ENCODE measurements at places on chromosomes 11 and 22. TPM values are rescaled to one million over a fixed set of nuclear protein-coding genes. Genes with fewer than 3 reads are reported as not detected.

Gene CREB3L1
- total RNA-seq = 0.13 TPM

Gene DNAJC24
- 15.6 TPM for total RNA-seq

Gene ESAM
- total RNA-seq = 8.8 TPM

- no peak for DNase-seq
Measured at GRCh38 chr11:111969344-111969743, 32.2 kb downstream of the DIXDC1 start.

DNA sequence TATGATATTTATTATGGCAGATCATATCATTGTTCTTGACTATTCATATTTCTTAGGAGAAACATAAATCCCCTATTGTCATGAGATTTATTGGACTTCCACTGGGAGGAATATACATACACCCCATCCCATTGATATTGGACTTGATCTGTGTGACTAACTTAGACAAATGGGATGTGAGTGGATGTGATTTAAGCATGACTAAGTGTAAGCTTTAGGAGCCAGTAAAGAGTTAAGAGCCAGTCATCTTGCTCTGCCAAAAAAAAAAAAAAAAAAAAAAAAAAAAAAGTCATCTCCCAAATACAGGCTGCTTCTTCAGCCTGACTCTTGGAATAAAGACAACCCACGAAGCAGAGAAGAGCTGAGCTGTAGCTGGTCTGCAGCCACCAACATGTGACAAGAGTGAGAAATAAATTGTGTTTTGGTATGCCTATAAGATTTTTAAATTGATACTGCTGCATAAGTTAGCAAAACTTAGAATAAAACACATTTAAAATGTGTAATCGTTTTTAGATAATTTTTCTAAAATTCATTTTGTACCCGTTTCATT lies 595.0 kb upstream of the LRRC4C start:
- DNase-seq = no peak

Gene PRRG4
- 60.1 TPM for total RNA-seq

Gene SLC16A8
- total RNA-seq = not detected

Gene GLB1L2
- total RNA-seq = 3.1 TPM

DNA sequence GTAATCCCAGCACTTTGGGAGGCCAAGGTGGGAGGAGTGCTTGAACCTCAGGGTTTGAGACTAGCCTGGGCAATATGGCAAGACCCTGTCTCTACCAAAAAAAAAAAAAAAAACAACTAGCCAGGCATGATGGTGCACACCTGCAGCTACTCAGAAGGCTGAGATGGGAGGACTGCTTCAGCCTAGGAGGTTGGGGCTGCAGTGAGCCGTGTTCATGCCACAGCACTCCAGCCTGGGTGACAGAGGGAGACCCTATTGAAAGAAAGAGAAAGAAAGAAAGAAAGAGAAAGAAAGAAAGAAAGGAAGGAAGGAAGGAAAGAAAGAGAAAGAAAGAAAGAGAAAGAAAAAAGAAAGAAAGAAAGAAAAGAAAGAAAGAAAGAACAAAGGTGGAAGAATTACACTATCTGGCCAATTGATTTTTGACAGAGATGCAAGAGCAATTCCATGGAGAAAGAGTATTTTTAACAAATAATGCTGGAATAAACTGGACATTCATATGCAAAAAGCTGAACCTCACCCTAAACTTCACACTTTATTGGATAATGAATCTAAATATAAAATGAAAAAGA lies 33.9 kb upstream of the SLC25A1 start:
- no peak for DNase-seq

Gene NUP98
- 110 TPM for total RNA-seq

DNA sequence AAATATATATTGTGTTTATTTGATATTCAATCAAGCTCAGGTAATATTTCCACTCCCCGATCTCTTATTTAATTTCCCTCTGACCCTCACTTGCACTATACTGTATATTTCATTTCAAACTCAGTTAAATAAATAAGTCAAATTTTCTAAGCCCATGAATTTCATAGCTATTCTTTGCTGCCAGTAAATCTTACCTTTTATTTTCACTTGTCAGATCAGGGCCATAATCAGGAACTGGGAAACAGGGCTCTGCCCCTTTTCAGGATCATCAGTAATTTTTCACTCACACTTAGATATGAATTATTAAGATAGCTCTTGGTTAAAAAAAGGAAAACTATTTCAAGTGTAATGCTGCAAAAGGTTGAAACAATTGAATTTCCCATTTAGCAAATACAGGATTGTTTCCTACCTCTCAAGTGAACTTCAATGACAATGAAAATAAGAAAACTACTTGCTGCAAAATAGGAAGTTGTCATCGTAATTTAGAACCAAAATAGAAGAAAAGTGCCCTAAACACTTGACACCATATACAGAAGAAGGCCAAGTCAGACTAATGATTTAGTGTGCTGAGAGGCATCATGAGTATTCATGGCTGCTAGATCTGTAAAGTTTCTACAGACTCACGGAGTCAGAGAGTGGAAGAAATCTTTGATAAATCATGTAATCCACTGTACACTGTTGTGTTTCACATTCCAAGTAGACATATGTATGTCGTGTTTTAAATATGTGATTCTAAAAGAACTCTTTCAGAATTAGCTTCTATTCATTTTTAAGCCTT lies 316.8 kb upstream of the CNTN5 start:
- no peak for DNase-seq
